Activated CD4-positive, alpha-beta T cell treated with anti-CD3 and anti-CD28 coated beads for 4 hours (primary cell): ENCODE measurements at places on chromosomes 4 and X.

- no peak for DNase-seq
Measured at GRCh38 chr4:14906805-14907204, 95.5 kb upstream of the CPEB2 start.

GRCh38 chrX:6694977-6695376 lies 160.1 kb upstream of the VCX3A start:
- no peak for DNase-seq

DNA sequence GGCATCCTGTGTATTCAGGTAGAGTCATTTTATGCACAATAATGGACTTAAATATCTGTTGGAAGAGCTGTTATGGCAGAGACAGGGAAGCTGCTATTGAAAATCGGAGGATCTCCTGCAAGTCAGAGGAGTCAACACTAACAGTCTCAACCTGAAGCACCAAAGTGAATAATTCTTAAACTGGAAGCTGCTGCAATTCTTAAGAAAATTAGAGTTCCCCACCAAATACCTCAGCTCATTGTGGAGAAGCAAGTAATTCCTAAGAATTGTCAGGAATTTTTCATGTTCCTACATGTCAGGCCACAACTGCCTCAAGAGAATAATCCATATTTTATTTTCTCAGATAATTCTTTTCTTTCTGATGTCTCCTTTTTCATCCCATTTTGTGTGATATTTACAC lies 892.6 kb upstream of the LCORL start:
- no peak for DNase-seq

DNA sequence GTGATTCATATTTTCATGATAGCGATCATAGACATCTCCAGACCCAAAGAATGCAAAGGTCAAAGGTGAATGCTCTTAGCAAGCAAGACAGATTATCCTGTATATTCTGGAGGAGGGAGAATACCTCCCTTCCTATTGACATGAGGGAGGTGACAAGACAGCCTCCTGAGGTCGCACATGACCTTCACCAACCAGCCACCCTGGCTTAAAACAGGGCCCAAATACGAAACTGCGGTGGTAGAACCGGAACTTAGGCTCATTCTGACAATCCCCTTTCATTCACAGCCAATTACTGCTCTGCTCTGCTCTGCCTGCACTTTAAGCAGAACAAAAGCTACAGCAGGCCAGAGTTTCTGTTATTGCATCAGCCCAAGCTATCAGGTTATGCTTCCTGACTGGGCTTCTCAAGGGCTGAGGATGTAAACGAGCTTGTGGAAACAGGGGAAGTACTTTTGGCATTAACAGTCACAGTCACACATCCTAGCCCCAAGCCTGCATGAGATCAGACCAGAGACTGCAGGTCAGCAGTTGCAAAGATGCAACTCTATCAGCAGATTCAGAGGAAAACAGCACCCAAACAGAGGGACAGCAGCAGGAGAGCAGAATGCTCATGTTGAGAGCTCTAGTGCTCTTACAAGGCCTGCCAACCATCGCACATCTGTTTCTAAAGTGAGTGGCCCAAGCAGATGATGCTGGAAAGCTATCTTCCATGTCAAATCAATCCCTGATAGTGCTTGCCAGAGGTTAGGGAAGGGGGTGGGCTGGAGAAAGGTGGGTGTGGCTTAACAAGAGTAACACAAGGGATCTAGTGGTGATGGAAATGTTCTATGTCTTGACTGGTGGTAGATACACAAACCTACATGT lies 51.3 kb upstream of the MAP3K15 start:
- DNase-seq: no peak
